ENCODE measurements at places on chromosomes 12 and 14.

DNA sequence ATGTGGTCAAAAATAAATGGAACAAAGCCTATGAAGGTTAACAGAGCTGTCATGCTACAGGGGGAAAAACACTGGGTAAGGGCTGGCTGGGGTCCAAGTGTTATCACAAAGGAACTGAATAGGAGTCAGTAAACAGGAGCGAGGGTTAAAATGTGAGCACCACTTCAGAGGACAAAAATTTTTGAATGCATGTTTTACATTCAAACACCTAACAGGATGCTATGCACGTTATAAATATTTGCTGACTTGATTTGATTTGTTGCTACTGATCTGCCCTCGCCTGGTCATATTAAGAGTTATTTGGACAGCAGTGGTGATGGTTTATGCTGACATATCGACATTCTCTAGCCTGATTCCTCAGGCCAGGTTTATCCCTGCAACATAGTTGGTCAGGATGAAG, 7.4 kb upstream of the KTN1 start:
- no peak for DNase-seq

DNA sequence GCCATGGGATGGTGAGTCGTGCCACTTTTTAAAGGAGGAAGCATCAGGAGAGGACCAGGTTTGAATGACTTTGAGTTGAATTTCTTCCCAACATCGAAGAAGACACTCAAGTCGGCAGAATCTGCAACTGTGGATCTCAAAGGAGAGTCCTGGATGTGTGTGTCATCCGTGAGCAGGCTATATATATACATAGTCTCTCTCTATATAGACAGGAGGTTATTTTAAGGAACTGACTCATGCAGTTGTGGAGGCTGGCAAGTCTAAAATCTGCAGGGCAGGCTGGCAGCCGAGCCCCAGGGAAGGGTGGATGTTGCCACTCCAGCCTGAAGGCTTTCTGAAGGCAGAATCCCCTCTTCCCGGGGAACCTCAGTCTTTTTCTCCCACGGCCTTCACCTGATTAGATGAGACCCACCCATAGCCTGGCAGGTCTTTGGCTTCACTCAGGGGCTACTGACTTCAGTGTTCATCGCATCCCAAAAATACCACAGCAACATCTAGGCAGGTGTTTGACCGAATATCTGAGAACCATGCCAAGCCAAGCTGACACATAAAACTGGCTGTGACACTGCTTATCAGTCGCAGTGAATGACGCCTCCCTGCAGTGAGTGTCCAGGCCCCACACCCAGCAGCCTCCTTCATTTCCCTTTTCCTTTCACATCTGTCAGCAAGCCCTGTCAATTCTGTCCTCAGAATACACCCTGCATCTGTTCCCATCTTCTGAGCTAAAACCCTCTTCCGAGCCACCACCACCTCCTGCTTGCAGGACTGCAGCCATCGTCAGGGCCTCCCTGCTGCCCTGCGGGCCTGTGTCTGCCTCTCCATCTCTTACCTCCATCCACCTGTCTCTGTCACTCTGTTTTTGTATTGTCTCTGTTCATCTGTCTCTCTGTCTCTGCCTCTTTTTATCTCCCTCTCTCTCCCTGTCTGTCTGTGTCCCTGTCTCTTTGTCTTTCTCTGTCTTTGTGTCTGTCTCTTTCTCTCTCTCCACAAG, 54.0 kb downstream of the ZNF664 start:
- no peak for DNase-seq

- DNase-seq = no peak
Measured at GRCh38 chr12:91180582-91181395, 1.8 kb downstream of the DCN start.

- DNase-seq = no peak
Measured at GRCh38 chr14:54225457-54226060, 171.2 kb upstream of the CDKN3 start.

DNA sequence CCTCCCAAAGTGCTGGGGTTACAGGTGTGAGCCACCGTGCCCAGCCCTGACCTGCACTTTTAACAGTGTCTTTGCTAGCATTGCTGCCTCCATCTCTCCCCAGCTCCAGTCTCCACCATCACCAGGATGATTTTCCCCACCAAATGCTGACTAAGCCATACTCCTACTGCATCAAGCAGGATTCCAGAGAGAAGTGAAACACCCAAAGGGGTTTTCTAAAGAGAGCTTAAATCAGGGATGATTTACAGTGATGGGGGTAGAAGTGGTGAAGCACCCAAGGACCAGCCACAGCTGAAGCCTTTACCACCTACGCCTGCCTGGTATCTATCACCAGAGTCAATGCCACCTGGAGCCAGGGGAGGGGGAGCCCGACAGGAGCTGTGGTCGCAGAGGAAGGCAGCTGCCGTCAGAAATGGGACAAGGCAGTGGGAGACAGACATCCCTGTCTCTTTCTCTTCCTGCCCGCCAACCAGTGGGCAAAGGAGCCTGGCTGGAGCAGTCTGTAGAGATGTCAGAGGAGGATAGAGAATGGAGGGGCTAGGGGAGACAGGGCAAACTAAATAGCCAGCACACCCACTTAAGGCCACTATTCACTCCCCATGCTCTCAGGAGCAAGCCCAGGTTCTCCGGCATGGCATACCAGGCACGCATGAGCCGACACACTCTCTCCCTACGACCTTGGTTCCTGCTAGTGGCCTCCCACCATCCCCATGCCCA, 22.4 kb upstream of the CD9 start:
- no peak for DNase-seq

DNA sequence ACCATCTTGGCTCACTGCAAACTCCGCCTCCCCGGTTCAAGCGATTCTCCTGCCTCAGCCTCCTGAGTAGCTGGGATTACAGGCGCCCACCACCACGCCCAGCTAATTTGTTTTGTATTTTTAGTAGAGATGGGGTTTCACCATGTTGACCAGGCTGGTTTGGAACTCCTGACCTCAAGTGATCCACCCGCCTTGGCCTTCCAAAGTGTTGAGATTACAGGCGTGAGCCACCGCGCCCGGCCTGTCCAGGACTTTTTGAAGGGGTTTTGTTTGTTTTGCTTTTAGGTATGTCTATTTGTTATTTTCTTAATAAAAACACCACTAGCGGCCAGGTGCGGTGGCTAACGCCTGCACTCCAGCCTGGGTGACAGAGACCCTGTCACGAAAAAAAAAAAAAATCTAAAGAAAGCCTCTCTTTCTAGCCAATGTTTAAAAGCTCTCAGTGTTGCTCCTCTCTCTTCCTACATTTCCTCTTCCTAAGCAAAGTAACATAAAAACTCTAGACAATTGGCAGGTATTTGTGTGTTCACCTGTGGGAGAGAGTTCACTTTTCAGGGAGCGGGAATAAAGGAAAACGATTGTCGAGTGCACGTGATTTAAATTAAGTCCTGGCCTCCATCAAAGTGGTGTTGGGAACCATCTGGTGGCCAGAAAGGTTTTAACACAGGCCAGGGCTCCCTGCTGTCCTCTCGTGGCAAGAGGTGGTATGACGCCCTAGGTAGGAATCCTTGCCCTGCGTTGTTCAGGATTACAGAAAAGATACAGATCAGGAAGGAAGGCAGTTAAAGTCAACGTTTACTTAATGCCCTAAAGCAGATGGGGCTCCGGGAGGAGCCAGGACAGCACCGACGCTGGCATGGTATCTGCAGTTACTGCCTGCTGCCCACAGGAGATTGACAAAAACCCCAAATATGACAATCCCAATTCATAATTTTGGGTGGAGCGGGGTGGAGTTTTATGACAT, 36.2 kb upstream of the ATP23 start:
- peak; percentile 84 for DNase-seq

DNA sequence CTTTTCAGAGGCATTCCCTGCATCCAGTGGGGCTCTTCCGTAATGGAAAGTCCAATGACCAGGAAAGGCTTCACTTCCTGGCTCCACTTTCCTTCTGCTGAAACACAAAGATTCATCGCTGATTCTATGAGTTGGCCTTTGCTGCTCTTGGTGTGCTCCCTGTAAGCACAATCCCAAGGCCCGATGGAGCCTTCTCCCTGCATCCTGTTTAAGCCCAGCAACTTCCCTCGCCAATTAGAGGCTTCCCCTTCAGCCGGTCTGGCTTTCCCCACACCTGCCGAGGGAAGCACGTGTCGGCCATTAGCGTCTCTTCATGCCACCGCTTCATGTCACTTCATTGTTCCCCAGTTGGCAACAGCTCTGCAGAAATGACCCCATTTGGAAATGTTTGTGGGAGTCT, 693.9 kb downstream of the MED13L start:
- no peak for DNase-seq

- no peak for DNase-seq
Measured at GRCh38 chr12:27464220-27464554, 17.7 kb downstream of the SMCO2 start.

- no peak for DNase-seq
Measured at GRCh38 chr14:56964895-56965294, 154.6 kb upstream of the OTX2 start.

DNA sequence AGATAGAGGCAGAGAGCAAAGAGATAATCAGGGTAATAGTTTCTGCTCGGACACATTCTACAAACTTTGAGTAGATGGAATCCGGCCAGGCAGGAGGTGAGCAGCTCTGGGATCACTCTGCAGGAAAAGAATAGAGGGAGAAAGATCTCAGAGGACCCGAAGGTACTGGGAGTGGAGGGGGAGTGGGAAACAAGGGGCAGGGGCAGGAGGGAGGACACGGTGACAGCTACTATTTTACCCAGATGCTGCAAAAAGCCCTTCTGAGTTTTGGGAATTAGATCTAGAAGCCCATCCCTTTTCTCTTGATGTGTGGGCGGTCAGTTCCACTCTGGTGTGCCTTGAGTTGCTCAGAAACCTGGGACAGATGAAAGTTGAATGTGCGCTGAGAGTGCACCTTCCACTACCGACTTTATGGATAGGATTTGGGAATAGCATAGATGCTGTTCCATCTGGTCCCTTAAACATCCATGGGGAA, 556 bp downstream of the GPRC5A start:
- no peak for DNase-seq

- DNase-seq = no peak
Measured at GRCh38 chr12:68495336-68496070, 115.2 kb upstream of the RAP1B start.

GRCh38 chr14:68718023-68718990, 74.6 kb downstream of the ZFP36L1 start:
- no peak for DNase-seq

DNA sequence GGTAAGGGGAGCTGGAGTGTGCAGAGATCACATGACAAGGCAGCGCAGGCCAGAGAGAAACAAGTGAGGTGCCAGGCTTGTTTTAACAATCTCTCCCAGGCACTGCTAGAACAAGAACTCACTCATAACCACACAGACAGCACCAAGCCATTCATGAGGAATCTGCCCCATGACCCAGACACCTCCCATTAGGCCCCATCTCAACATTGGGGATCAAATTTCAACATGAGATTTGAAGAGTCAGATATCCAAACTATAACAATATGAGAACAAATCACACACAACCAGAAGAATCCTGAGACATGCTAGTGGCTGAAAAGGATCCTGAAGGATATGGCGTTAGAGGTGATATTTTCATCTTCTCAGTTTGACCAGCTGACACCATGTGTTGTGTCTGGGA, 21.9 kb downstream of the OR6J1 start:
- DNase-seq = no peak

DNA sequence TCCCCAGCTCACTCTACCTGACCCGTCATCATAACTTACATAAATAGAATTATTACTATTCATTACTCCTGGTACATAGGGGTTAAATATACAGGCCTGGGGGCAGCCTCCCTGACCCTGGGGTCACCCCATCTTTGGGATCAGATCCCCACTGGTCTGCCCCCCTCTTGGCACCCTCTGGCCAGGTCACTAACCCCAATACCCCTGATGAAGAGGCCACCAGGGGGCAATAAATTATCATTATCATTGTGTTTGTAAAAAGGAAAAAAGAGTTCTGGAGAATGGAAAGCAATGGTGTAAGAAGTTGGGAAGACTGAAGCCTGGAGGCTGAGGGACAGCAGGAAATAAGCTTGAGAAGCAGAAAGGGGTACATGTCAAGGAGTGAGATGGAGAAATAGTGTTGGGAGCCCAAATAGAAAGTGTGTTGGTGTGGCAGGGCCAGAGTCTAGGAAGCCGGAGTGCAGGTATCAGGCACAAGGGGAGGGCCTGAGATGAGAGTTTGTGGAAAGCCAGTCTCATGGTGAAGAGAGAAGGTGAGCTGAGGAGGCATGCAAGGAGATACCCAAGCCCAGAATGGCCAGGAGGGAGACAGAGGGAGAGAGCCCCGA, 6.1 kb upstream of the AAAS start:
- no peak for DNase-seq
